OCI-LY7 (cell line): ENCODE measurements at places on chromosomes 2 and 18.

- no peak for DNase-seq
Measured at GRCh38 chr2:196914867-196915460, 11.5 kb downstream of the PGAP1 start.

- DNase-seq = no peak
Measured at GRCh38 chr2:75619956-75620740, 26.4 kb upstream of the MRPL19 start.

- no peak for DNase-seq
Measured at GRCh38 chr2:174013315-174013751, 48.2 kb upstream of the SP3 start.

- DNase-seq = no peak
Measured at GRCh38 chr2:67936969-67937368, 125.8 kb downstream of the C1D start.

GRCh38 chr2:100013892-100014677 lies 128.3 kb downstream of the AFF3 start:
- DNase-seq = no peak

DNA sequence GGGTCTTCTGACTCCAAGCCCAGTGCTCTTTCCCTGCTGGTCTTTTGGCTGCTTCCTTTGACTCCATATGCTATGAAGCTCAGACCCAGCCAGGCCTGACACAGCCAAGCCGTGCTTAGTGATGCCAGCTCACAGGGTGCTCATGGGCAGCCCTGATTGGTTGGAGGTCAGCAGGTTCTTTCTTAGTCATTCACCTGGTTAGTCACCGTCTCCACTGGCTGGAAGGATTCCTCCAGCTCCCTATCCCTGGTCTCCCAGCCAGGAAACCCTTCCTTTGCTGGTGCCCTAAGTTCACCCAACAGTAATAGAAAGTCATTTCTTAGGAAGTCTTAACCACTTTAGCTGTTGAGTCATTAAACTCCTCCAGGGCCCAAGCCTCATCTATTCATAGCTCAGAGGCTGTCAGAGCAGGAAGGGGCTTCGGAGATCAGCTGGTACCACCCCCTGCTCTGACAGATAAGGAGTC lies 3.9 kb downstream of the KCNK3 start:
- DNase-seq = no peak

DNA sequence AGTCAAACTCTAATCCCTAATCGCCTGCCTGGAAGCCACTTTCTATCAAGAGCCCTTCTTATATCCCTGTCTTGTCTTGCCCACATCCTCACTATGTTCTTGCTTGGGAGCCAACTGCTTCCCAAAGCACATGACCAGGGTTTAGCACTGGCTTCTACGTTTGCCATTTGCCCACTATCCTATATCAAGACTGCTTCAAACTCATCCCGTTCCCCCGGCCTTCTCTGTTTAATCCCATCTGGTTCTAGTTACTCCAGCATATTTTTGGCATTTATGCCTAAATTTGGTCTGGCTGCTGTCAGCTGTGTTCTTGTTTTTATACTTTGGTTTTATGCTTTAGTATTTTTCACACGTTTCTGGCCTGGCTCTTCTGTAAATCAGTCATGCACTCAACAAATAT lies 40.2 kb downstream of the POLR1A start:
- no peak for DNase-seq

DNA sequence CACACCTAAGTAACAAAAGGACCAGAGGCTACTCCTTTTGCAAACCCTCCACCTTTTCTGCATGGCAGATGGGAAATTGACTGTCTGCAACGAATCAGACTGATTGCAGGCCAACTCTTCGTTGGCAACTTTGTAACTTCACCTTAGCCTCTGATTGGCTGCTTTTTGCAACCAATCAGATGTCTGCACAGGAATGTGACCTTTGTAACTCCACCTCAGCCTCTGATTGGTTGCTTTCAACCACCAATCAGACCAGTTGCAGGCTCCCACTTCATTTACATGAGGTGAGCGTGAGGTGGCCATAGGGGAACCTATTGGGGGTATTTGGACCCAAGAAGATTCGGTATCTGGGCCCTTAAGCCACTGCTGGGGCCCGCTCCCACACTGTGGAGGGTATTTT lies 209.0 kb downstream of the EN1 start:
- DNase-seq = no peak

DNA sequence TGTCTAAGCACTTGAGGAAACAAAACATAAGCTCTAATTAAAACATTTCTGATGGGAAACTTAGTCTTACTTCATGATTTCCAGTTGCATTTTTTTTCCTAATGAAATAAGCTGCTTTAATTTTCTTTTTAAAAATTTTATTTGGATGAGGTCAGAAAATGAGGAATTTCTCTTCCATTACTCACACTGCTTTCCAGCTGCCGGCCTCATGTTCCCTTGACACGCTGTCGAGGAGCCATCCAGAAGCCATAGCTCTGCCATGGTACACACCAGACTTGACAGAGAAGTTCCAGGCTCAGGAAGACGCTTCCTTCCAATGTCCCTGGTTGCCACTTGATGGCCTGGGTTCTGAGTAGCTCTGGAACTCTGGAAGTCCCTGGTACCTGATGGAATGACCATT lies 12.1 kb upstream of the MAPRE2 start:
- DNase-seq = no peak

DNA sequence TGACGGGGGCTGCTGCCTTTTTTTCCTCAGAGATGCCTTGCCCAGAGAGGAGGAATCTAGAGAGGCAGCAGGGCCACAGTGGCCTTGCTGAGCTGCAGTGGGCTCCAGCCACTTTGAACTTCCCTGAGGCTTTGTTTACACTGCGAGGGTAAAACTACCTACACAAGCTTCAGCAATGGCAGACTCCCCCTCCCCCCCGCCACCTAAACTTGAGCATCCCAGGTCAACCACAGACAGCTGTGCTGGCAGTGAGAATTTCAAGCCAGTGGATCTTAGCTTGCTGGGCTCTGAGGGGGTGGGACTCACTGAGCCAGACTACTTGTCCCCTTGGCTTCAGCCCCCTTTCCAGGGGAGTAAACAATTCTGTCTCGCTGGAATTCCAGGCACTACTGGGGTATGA lies 11.8 kb downstream of the SYT4 start:
- no peak for DNase-seq

- DNase-seq = no peak
Measured at GRCh38 chr2:161448431-161448830, 32.3 kb downstream of the TBR1 start.

- DNase-seq = no peak
Measured at GRCh38 chr2:173371023-173371422, 16.4 kb downstream of the CDCA7 start.

DNA sequence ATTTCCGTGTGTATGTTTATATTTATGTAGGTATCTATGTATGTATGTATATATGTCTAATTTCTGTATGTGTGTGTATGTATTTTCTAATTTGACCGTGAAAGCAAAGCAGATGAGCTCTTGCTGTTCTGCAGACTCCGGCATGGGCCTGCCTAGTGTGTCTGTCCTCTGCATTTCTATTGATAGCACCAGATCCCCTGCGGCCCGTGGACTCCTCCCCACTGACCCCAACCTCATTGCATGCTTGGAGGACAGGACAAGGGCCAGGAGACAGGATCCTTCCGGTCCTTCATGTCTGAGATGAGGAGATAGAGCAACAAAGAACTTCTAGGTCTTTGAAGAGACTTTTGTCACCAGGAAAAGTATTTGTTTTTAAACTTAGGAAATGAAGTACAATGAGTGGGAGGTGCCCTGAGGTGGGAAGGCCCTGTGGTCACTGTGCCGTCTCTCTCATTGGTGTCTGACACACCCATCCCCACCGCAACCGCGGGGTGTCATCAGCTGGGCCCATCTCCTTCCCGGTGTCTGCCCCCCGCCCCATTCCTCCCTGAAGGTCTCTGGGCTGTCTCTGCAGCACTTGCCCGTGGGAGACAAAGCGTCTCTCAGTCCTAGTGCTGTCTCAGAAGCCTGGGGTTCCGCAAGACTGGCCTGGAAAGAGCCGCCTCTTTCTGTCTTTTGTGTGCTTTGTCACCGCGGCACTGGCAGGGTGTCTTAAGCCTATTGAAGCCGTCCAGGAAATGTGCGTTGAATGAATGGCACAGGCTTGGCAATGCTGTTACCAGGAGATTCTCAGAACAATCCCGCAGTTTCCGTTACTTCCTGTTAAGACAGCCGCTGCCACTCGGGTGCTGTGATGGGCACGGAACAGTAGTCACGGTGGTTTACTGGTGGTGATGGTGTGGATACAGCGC lies 216.4 kb downstream of the AGAP1 start:
- no peak for DNase-seq

DNA sequence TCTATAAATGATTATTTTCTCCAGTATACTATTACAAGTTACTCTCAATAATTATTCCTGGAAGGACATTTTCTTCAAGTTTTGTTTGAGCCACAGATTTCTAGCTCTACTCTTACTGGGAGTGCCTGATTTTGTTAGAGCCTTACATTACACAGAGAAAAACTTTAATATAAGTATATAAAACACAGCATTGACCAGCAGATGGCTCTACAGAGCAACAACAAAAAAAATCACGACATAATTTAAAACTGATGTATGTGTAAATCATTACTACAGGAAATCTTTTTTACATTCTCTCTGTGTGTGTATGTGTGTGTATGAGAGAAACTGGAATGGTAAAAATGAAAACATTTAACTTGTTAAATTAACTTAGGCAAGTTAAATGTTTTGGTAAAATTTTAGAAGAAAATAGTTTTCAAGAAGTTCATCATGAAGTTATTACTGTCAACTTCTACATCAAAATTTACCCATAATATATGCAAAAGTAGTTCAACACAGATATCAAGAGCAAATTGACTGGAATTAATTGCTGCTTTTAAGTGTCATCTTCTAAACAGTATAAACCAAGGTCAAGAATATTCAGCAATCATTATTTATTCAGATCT lies 103.3 kb downstream of the MDH1 start:
- peak; percentile 58 for DNase-seq

GRCh38 chr2:121279476-121280220 lies 5.4 kb downstream of the TFCP2L1 start:
- DNase-seq = no peak

DNA sequence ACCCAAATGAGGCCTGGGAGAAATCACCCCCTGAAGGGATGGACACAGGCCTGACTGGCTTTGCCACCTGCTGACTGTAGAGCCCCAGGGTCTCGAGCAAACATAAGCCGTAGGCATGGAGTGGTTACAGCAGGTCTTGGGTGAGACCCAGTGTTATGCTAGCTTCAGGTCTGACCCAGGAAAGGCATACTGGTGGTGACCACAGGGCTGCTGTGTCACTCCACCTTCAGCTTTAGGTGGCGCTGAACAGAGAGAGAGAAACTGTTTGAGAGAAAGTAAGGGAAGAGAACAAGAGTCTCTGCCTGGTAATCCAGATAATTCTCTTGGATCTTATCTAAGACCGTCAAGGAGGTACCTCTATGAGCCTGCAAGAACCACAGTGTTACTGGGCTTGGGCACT lies 1544.2 kb upstream of the TMEFF2 start:
- DNase-seq = no peak

- no peak for DNase-seq
Measured at GRCh38 chr2:238551091-238551490, 124.4 kb downstream of the ASB1 start.

GRCh38 chr2:24824966-24825882 lies 32.0 kb downstream of the CENPO start:
- no peak for DNase-seq

DNA sequence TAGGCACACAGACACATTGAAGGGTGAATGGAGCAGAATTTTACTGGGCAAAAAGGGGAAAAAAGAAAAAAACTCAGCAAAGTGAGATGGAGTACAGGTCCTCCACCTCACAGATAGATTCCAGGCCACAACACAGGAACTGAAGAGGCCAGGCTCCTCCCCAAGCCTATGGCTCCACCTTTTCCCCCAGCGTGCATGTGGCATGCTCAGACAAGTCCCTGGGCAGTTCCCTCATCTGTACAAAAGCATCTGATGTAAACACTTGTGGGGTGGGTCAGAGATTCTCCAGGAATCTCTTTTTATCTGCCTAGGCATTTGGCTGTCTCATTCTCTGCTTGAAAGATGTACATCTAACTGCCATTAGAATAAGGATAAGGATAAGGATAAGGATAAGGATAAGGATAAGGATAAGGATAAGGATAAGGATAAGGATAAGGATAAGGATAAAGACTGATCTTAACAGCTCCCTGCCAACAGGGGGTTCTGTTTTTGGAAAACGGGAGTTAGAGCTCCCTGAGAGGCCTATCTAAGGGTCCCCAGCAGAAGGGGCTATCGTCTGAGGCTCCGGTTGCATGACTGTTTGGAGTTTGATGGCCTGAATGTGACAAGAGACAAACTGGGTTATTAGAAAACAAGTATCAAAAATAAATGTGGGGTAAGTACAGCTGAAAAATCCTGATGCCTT lies 17.2 kb upstream of the ASXL3 start:
- no peak for DNase-seq

DNA sequence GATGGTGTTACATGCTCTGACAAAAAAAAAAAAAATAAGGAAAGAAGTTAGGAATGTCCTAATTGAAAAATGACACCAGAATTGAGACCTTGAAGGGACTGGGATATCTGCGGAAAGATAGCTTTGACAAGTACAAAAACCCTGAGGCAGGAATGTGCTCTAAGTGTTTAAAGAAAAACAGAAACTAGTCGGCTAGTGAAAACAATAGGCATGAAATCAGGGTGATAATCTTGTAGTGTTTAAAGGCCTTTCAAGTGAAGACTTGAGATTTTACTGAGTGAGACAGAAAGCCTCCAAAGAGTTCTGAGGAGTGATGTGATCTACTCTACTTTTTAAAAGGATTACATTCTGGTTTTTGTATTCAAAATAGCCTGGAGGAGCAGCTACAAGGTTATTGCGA lies 107.4 kb downstream of the COBLL1 start:
- DNase-seq = no peak

DNA sequence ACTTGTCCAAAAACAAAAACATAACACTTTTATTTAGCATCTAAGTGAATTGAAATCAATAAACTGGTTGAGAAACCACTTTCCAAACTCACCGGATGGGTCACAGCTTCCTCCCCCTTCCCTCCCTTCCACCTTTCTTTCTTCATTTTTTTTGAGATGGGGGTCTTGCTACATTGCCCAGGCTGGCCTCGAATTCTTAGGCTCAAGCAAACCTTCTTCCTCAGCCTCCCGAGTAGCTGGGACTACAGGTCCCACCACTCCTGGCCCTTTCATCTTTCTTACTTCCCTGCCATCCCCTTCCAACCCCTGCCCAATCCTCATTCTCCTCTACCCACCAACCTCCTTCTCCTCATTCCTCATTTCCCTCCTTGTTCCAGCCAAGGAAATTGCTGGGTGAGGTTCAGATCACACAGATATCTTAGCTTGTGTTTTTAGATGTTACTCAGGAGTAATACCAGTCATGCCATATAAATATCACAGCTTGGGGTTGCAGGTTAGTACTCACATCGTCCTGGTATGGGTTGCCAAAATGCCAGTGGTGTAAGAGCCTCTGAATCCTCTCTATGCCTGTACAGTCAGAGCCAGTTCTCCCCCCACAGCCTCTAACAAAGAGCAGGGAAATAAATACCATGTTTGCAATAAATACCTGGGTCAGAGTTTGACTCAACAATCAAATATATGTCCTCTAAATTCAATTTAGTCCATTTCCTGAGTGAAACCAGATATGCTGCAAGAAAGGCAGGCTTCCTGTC lies 132.7 kb upstream of the NDUFV2 start:
- no peak for DNase-seq
